ENCODE measurements at places on chromosomes 1 and 21. TPM values are rescaled to one million over a fixed set of nuclear protein-coding genes. Genes with fewer than 3 reads are reported as not detected.

DNA sequence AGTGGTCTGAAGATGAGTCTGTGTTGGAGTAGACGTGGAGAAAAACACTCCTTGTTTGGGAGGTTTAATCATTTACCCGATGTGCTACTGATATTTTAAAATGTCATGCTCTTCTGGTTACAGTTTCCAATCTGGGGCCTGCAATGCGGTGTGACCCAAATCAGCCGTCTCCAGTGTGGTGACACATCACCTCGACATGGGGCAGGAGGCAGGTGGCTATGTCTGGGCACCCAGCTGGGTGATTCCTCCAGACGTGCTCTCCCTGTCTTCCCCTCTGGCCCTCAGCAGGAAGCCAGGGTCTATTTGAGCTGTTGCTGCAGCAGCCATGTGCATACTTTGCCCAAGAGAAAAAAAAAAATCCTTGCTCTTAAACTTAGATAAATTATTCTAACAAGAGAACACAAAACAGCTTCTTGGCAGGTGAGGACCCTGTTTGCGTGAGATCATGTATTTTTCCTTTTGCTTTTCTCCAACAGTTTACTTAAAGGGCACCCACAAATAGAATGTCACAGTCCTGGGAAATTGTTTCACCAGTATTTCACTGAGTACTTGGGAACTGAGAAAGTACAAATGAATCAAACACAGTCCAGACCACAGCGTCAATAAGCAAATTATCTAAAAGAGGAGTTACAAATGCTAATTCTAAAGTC lies 38.9 kb upstream of the MAP10 start:
- no peak for DNase-seq

DNA sequence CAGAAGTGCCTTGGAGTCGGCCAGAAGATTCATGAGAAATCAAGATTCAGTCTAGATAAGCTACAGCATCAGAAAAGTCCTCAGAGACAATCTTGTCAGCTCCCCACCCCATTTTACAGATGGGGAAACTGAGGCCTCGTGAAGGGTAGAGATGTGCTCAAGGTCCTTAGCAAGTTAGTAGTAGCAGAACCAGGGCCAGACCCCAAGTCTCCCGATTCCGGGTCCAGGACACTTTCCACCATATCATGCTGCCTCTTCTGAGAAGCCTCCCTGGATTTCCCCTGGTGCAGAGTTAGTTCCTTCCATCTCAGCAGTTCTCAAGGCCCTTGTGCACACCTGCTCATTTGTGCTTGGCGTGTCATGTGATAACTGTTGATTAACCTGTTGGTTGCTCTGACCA lies 91.5 kb upstream of the ACTL8 start:
- no peak for DNase-seq

DNA sequence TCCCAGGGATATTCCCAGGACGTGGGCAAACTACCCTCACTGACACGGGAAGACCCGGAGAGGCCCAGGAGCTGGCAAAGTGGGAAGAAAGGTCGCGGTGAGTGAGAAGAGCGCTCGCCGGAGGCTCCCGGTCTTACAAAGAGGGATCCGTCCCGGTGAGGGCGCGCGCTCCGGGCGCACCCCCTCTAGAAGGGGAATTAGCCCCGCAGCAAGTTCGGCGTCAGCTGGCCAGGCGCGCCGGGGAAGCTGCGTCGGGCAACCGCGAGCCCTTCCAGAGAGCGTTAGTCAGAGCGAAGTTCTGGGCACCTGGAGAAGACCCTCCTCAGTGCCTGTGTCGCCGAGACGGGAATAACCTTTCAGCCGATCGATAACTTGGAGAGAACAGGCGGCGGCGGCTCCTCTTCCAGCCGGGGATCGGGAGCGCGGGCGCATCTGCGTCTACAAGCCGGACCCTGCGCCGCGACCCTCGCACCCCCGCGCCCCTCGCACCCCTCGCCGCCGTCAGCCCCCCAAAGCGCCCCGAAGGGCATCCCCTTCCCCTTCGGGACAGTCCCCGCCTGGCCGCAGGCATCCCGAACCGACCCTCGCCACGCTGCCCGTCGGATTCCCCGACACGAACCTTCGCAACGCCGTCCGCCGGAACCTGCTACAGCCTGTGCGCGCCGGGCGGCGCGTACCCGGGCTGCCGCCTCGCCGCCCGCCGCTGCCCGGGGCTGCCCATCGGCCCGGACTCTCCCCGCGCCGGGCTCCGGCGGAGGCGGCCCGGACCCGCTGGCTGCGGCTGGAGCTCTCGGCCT lies 485 bp downstream of the SIPA1L2 start:
- DNase-seq, result peak; percentile 32

- no peak for DNase-seq
Measured at GRCh38 chr21:39649526-39649925, 36.8 kb downstream of the B3GALT5 start.

Gene NEK2
- 0.33 TPM for total RNA-seq

DNA sequence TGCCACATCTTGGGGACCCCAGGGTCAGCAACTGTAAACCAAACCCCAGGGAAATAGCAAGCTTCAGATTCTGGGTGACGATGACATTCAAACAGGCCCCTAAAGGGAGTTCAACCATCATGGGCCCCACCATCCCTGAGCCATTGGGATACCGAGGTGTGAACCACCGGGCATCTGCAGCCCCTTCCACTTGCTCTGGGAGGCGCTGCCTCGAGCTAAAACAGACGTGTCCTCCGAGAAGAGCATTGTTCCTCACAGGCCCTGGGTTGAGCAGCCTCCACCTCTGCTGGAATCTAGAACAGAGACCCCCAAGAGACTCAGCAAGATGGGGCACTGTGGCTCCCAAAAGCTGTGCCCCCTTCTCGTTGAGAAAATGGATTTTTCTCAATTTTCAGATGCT lies 19.0 kb upstream of the EFHD2 start:
- DNase-seq, result no peak

DNA sequence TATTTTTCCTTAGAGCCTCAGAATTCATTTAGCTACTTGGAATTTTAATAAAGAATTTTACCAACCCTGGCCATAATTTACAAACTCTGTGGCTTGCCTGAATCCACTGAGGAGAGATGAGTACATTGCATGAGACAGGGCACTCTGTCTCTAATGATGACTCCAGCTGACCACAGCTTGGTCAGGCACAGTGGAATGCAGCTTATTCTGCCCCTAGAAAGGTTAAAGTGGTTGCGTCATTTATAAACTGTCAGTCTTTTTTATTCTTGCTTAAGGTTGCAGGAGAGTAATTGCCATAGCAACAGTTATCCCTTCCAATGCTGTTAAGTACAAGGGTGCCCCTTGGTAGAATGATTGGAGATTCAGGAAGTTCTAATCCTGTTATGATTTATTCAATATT lies 28.3 kb downstream of the PDE4B start:
- peak; percentile 52 for DNase-seq

Gene CRNN
- not detected for total RNA-seq

GRCh38 chr1:232292818-232293217 lies 337.1 kb downstream of the SIPA1L2 start:
- peak; percentile 76 for DNase-seq

GRCh38 chr1:172069534-172069933 lies 228.2 kb downstream of the DNM3 start:
- no peak for DNase-seq

DNA sequence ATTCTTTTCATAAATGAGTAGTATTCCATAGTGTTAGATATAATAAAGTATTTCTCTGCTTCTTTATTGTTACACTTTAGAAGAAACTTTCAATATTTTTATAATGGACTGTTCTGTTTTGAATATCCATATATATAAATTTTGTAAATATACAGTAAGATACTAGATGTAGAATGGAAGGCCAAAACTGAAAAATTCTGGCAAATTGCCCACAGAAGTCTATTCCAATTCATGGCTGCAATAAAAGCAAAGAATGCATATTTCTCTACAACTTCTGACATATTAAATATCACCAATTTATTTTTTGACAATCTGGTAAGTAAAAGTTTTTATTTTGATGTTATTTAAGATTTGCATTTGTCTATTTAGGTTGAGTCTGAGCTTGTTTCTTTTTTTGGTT lies 532.5 kb downstream of the NCAM2 start:
- no peak for DNase-seq

GRCh38 chr1:88175631-88176226 lies 508.3 kb upstream of the PKN2 start:
- DNase-seq, result peak; percentile 15

Gene HES3
- not detected for total RNA-seq

DNA sequence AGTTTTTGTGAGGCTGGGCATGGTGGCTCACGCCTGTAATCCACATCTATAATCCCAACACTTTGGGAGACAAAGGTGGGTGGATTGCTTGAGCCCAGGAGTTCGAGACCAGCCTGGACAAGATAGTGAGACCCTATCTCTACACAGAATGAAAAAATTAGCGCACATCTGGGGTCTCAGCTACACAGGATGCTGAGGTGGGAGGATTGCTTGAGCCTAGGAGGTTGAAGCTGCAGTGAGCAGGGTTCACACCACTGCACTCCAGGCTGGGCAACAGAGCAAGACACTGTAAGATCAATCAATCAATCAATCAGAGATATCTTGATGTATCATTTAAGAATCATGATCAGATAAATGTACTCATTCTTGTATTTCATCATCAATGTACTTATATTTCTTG lies 7.1 kb downstream of the ZYG11B start:
- DNase-seq, result no peak

Gene NR5A2
- not detected for total RNA-seq

DNA sequence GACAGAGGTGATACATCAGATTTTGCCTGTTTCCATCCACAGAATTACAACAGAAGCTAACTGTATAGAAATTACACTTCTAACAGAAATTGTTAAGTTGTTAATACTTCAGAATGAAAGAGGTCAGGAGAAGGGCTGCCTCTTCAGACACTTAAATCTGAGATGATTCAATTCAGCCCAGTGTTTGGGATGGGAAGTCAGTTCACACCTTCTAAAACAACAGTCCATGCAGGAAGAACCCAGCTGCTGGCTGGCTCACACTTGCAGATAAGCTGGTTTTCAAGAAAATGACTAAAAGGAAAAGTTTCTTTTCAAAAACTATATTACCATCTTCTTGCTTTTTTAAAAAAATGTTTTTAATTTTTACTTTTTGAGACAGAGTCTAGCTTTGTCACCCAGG lies 132.4 kb downstream of the SMYD2 start:
- no peak for DNase-seq

DNA sequence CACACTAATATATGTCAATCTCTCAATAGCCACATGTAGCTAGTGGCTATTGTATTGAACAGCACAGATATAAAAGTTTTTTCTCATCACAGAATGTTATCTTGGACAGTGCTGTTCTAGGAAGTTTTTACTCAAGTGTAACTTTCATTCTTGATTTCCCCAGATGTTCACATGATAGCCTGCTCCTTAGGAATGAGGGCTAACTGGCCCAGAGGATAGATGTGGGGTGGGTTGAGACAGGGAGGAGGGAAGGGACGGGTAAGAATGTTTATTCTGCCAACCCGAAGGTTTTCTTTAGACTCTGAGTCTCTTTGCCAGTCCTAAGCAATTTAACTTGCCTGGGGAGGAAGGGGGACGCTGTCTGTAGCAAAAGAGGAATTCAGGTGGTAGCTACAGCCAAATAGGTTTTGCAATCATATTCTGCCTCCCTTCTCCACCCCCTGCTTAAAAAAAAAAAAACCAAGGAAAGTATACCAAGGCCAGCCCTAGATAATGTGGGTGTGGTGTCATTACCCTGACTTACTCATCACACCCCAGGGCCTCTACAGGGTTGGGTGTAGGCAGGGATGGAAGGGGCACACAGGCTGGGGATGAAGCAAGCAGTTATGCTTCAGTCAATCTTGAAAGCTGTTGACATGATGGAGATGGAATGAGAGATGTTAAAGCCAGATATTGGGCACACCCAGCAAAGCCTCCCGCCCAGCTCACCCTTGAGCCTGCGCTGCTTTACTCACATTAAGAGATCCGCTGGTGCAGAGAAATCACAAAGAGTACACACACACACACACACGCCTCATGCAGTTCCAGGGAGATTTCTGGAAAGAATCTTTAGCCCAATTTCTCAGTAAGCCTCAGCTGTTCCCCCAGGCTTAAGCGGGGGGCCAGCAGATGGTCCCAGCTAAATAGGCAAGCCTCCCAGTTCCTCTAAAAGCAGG lies 59.9 kb downstream of the PLXNA2 start:
- DNase-seq, result peak; percentile 99

DNA sequence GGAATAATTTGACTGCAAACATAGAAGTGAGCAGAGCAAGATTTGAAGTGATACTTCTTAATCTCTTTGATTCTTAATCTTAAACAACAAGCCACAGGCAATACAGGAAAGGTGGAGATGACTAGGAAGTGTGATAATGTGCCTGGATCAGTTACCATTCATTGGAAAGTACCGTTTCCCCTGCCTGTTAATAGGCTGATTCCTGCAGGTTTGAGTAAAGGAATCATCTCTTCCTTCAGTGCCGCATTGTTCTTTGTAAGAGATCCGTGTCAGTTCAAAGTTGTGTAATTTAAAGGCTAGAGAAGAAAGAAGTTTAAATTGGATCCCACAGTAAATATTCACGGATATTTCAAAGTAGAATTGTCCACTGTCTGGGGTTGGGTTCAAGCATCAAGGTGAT lies 43.5 kb upstream of the BCL10 start:
- DNase-seq, result no peak

DNA sequence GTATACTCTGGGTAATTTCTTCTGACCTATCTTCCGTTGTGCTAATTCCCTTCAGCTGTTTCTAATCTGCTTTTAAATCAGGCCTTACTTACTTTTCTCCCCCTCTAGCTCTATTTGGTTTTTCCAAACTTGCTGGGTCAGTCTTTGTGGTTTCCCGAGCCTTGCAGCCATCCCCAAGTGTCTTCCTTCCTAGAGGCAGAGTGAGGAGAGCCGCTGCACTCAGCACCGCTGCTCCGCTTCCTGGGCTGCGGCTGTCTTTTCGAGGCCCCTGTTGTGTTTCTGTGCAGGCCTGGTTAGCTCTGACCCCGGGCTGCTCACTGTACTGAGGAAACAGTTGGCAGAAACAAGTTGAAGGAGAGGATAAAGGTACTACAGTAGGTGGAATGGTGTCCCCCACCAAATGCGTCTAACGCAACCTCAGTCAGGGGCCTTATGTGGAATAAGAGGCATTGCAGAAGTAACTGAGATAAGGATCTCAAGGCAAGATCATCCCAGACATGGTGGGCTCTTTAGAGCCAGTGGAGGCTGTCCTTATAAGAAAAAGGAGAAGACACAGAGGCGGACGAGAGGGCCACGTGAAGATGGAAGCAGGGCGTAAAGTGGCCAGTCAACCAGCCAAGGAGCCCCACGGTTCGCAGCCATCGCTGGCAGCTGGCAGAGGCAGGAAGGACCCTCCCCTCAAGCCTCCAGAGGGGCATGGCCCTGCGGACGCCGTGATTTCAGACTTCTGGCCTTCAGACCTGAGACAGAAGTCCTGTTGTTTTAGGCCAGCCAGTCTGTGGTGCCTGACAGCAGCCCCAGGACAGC lies 10.5 kb downstream of the WNT9A start:
- DNase-seq, result no peak

- DNase-seq, result no peak
Measured at GRCh38 chr1:46451948-46452930, 37.4 kb upstream of the DMBX1 start.

- no peak for DNase-seq
Measured at GRCh38 chr1:53645690-53646078, 93.3 kb downstream of the GLIS1 start.

GRCh38 chr1:245001252-245001651 lies 136.9 kb upstream of the HNRNPU start:
- no peak for DNase-seq

- no peak for DNase-seq
Measured at GRCh38 chr1:76503100-76503499, 364.2 kb upstream of the ST6GALNAC5 start.

GRCh38 chr1:11245248-11245647 lies 17.1 kb downstream of the MTOR start:
- no peak for DNase-seq
